ENCODE measurements at places on chromosomes 3 and 15.

- DNase-seq: peak; percentile 20
Measured at GRCh38 chr15:90059208-90059985, 42.9 kb downstream of the IDH2 start.

- DNase-seq: no peak
Measured at GRCh38 chr3:142839831-142840230, 49.1 kb downstream of the PCOLCE2 start.

GRCh38 chr3:156180077-156180476 lies 59.7 kb downstream of the KCNAB1 start:
- peak; percentile 21 for DNase-seq

- DNase-seq: no peak
Measured at GRCh38 chr3:161579395-161580126, 83.0 kb downstream of the OTOL1 start.

GRCh38 chr3:68977486-68978167 lies 35.9 kb downstream of the EOGT start:
- no peak for DNase-seq

DNA sequence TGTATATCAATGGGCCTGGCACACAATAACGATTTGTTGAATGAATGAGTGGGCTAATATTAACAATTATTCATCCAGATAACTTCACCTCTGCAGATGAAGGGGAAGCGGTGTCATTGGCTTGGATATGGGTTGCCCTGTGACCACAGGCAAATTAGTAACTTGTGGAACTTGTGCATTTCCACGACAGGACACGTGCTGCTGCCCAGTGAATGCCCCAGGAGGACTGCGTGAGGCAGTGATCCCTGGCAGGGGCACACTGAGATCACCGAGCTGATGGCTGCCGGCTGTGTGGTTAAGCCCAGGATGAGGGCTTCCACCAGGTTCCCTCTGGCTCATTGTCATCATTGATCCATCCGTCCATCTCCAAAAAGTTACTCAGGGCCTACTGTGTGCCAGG lies 84.1 kb upstream of the HACD2 start:
- no peak for DNase-seq

Measured in fibroblast of skin of abdomen (primary cell).